ENCODE measurements at places on chromosomes 12 and 14. TPM values are rescaled to one million over a fixed set of nuclear protein-coding genes. Genes with fewer than 3 reads are reported as not detected.

Gene SLCO1A2
- not detected for total RNA-seq

Gene HNF1A
- total RNA-seq: not detected

Gene PRB2
- not detected for total RNA-seq

Gene ZFYVE21
- total RNA-seq: 43.7 TPM

GRCh38 chr14:99239661-99240092, 32.3 kb downstream of the BCL11B start:
- no peak for DNase-seq
- H3K27ac ChIP-seq: no peak overlapping the region
- no peaks in the 10 kb centered on the region for H3K4me1 ChIP-seq
- no peaks in the 10 kb centered on the region for H3K36me3 ChIP-seq

- no peak for DNase-seq
- H3K36me3 ChIP-seq: no peaks in the 10 kb centered on the region
- H3K27me3 ChIP-seq: no peaks in the 10 kb centered on the region
- no peaks in the 10 kb centered on the region for H3K4me1 ChIP-seq
- no peak overlapping the region for H3K4me3 ChIP-seq
Observed at GRCh38 chr14:87122166-87122565, 870.8 kb downstream of the GALC start.

- DNase-seq: no peak
- no peak overlapping the region for H3K4me3 ChIP-seq
- H3K4me1 ChIP-seq: no peaks in the 10 kb centered on the region
- H3K27ac ChIP-seq: no peak overlapping the region
- no peaks in the 10 kb centered on the region for H3K27me3 ChIP-seq
- H3K36me3 ChIP-seq: no peaks in the 10 kb centered on the region
Observed at GRCh38 chr14:24013654-24014514, 25.2 kb downstream of the DHRS4L2 start.

DNA sequence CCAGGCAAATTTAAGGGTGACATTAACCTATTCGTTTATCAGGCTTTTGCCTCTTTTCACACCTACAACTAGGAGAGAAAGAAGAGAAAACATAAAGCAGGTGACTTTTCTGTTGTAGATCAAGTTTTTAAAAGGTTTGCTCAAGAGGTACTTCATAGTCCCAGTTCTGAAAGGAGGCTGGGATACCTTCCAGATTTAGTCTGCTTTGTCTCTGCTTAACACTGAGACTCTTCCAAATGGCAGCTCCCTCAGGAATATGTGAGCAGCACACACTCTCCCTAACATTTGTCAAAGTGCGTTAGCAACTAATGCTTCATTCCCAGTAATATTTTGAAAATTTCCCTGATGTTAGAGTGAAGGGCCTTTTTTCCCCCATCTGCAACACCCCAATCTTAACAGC, 133.7 kb upstream of the RASSF8 start:
- DNase-seq: no peak
- H3K4me3 ChIP-seq: no peak overlapping the region
- peaks cover 23% of the 10 kb centered on the region for H3K4me1 ChIP-seq
- H3K36me3 ChIP-seq: no peaks in the 10 kb centered on the region
- H3K27me3 ChIP-seq: no peaks in the 10 kb centered on the region

Measured in right atrium auricular region (tissue), 2 donors.